Stimulated activated CD4-positive, alpha-beta T cell treated with anti-CD3 and anti-CD28 coated beads, TNF-alpha, amount 100 ng/mL, for 4 hours (primary cell): ENCODE measurements at places on chromosomes 3 and 15.

GRCh38 chr3:193711964-193712598, 119.1 kb downstream of the OPA1 start:
- DNase-seq: no peak

DNA sequence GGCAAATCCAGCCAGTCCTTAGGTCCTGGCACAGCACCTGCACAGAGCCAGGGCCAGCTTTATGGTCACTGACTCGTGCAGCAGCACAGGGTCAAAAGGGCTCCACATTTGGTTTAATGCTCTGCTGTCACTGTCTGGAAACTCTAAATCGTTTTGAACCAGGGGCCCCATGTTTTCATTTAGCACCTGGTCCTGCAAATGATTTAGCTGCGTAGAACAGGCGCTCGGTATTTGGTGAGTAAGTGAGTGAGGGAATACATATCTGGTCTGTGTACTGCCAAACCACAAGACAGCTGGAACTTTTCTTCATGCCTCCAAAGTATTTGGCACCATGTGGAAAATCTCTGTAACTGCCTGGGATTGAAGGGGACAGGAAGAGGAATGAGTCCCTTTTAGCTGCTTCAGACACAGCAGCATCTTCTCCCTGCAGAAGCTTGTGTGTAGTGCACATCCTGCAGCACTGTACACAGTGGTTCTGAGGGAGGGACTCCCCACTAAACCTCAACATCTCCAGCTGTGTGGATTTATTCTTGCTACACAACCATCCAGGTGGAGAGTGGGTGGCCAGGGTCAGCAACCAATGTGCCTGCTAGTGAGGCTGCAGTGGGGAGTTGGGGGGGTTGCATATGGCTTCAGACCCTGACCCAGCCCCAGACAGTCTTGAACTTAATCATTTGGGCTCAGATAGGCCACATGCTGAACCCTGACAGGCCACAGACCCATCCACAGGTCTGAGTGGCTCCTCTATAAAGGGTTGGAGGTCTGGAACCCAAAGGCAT, 1.1 kb downstream of the SH2D7 start:
- DNase-seq: no peak

DNA sequence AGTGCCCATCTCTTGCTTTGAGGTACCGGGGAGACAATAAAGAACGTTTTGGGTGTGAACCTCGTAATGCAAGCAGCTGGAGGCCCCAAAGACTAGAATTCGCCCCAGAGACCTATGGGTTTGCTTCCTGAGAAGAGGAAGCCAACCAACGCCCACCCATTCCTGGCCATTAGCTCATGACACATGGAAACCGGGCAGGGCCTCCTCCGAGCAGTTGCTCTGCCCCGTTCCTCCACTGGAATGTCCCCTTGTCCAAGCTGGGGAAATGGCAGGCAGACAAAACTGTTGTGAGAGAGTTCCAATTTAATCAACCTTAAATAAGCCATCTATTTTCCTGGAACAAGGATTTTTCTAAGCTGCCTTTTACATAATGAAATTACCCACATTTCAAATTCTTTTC, 250.9 kb upstream of the IGF1R start:
- no peak for DNase-seq

DNA sequence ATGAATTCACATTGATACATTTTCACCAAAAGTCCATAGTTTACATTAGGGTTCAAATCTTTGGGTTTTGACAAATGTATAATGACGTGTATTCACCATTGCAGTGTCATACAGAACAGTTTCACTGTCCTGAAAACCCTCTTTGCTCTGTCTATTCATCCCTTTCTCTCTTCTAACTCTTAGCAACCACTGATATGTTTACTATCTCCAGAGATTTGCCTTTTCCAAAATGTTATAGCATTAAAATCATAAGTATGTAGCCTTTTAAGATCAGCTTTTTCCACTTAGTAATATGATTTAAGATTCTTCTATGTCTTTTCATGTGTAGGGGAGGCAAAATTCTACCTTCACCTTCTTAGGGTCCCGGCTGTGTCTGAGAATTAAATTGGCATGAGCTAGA, 203.8 kb downstream of the TPRG1 start:
- DNase-seq: no peak

GRCh38 chr3:112858410-112859069, 11.9 kb upstream of the CD200R1L start:
- DNase-seq: no peak

GRCh38 chr3:9721700-9722060, 9.9 kb upstream of the BRPF1 start:
- no peak for DNase-seq

- DNase-seq: peak; percentile 14
Measured at GRCh38 chr3:10366651-10367101, 45.8 kb upstream of the SEC13 start.

GRCh38 chr3:46913644-46914043, 36.1 kb downstream of the PTH1R start:
- DNase-seq: no peak

GRCh38 chr3:140078343-140078742, 143.4 kb downstream of the CLSTN2 start:
- no peak for DNase-seq

GRCh38 chr15:76196269-76197231, 114.7 kb downstream of the ETFA start:
- no peak for DNase-seq

- no peak for DNase-seq
Measured at GRCh38 chr3:60269377-60269776, 981.9 kb downstream of the FHIT start.
